ENCODE measurements at places on chromosomes 3 and 15.

GRCh38 chr3:189630767-189631372 is 319 bp upstream of the TP63 start:
- DNase-seq = peak; percentile 70

- no peak for DNase-seq
These were observed 27.6 kb upstream of the ULK4 start for GRCh38 chr3:41989518-41989917.

DNA sequence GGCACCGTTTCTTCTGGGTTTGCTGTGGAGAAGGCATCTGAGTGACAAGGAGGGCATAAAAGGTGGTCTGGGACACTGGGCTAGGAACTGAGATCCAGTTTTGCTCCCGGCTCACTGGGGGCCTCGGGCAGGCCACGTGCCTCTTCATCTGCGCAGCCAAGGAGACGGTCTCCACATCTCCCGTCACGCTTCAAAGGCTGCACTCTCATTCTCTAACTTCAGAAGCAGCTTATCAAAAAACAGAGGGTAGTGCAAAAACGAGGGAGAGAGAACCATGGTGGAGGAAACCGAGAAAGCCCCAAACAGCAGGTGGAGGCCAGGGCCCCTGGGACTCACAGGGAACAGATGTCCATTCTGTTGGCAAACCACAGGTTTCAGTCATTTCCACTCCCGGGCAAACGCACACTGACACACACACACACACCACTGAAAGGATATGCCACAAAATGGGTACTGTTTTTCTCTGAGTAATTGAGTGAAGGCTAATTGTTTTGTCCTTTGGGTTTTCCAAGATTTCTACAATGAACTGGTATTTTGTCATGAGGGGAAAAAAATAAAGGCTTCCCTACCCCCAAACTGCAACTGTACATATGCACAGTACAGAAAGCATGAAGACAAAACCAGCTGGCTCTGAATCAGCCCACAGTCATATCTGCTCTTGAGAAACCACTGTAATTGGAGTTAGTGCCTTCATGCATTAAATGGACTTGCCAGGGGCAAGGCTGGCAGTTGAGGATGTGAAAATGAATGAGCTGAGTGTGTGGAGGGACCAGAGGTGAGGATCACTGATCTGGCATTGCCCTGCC is 71.9 kb downstream of the MGLL start:
- DNase-seq = peak; percentile 54

- no peak for DNase-seq
These were observed 515.7 kb downstream of the NTRK3 start for GRCh38 chr15:87740655-87741344.

DNA sequence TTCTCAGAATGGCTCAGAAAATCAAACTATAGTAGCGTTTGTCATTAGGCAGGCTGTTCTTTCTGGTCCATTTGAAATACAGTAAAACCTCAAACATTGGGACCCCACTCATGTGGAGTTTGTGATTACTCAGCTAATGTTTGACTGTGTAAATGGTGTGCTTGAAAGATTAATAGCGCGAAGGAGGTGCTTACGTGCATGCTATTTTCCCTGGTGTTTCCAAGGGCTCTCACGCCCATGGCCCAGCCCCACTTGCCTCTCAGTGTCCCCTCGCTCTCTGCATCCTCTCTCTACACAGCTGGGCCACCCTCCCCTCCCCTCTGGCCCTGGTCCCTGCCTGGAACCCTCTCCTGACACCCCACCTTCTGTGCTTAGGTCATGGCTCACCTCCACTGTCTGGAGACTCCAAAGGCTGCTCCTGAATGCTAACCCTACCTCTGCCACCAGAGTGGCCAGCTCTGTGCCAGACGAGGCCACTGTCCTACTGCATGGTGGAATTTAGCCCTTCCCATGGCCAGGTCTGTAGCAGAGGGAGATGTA is 194.2 kb downstream of the PLCL2 start:
- DNase-seq = no peak

DNA sequence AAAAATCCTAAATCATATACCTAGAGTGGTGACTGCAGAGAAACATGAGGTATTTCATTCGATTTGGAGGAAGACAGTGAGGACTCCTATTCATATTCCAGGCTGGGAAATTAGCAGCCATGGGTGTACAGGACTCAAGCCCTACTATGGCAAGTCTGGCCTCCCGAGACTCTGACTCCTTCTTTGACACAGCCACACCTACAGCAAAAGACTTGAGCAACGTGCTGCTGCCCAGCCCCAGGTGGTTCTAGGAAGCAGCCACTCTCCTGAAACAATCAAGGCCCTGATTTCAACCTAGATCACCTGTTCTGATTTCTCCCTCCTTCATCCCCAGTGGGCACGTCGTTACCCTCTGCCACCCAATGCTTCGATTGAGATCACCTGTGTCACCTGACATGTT is 84.0 kb upstream of the ATP11B start:
- no peak for DNase-seq

- no peak for DNase-seq
These were observed 56.3 kb downstream of the ZNF148 start for GRCh38 chr3:125318871-125319270.

DNA sequence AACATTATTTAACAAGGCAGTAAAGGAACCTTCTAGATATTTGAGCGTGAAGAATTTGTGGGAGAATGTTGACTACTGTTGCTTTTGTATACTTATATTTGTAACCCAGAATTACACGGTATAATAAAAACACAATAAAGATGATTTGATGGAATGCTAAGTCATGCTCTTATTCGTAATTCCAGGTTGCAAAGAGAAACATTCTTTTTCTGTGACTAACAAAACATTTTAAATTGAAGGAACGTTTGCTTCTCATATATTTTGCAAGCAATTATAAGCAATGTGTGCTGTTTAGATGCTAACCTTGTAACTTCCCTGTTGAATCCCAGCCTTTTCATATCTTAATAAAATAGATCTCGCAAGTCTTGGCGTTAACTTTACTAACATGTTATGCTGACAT is 124.4 kb upstream of the CGNL1 start:
- DNase-seq = no peak

GRCh38 chr15:58227706-58228543 is 89.7 kb downstream of the AQP9 start:
- peak; percentile 78 for DNase-seq

DNA sequence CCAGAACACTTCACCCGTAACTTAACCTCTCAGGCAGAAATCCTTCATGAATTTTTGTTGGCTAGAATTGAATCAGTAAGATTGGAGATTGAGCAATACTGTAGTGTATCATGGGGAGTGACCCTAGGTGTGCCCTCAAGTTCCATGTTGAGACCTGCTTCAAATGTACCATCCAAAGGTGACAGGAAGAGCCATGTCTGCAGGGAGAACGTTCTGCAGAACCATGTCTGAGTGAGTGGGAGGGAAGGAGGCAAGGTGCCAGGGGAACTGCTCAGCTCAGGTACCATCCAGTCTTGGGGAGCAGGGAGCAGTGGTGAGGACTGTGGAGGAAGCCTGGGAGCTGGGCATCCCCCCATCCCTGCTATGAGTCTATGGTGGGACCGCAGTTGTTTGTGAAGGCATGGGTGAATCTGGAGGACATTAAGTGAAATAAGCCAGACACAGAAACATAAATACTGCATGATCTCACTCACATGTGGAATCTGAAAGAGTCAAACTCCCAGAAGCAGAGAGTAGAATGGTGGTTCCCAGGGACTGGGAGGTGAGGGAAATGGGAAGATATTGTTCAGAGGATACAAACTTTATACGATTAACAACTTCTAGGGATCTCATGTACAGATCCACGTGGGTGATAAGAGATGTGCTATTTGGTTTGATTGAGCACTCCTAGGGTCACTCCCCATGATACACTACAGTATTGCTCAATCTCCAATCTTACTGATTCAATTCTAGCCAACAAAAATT is 23.3 kb downstream of the CFAP161 start:
- peak; percentile 60 for DNase-seq
